ENCODE measurements at places on chromosomes 3 and 15.

- no peak for DNase-seq
Observed at GRCh38 chr15:90915216-90915807, 12.2 kb downstream of the MAN2A2 start.

GRCh38 chr3:41137686-41138111 lies 61.6 kb upstream of the CTNNB1 start:
- DNase-seq = no peak

DNA sequence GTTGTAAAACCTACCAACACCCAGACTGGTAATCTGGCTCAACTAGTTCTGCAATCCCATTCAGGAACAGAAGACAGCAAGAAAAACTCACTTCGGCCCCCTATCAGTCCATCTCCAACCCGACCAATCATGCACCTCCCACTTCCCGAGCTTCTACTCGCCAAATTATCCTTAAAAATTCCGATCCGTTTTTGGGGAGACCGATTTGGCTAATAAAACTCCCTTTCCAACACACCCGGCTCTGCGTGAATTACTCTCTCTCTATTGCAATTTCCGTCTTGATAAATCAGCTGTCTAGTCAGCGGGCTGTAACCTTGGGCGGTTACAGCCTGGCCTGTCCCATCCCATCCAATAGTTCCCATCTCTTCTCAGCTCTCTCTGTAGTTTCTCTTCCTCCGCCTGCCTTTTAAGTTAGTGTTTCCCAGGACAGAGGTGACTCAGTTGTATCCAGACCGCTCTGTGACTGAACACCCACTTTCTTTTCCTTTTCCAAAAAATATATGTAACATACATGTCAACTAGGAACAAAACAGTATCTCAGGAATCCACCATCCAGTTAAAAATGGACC lies 780 bp upstream of the ACAD9 start:
- no peak for DNase-seq

- DNase-seq = no peak
Observed at GRCh38 chr3:425079-425478, 228.5 kb downstream of the CHL1 start.

GRCh38 chr15:66841953-66842681 lies 140.1 kb downstream of the SMAD6 start:
- no peak for DNase-seq

GRCh38 chr3:143958966-143959365 lies 12.7 kb upstream of the DIPK2A start:
- no peak for DNase-seq

DNA sequence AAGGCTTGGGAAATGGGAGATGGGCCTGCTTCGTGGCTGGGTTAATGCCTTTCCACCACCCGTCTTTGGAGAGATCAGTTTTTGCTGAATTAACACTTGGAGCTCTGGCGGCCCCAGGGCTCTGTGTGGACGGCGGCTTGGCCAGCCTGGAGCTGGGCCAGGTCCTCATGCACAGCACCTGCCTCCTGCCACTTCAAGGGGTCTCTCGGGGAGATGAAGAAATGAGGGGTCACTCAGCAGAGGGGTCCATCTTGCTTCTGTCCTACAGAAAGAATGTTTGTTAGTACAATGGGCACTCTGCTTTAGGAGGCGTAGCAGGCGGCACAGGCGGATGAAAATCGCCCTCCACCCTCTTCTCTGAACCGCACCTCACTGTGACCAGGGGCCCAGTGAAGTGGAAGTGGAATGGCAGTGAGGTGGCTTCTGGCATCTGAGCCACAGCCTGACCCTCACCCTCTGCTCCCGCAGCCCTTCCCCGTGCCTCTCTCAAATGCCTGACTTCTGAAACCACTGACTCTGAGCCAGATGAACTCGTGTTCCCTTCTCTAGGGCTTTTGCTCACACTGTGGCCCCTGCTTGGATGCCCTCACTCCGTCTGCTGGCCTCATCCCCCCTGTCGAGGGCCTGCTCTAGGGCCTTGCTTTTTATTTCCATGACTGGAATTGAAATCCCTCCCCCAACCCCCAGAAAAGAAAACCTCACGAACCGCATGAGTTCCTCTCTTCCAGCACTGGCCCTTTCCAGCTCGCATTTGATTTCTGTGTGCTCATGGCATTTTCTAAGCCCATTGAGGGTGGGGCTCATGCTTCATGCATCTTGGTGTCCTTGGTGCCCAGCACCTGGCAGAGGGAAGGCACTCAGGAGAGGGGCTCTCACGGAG lies 42.2 kb downstream of the CHDH start:
- DNase-seq = no peak

DNA sequence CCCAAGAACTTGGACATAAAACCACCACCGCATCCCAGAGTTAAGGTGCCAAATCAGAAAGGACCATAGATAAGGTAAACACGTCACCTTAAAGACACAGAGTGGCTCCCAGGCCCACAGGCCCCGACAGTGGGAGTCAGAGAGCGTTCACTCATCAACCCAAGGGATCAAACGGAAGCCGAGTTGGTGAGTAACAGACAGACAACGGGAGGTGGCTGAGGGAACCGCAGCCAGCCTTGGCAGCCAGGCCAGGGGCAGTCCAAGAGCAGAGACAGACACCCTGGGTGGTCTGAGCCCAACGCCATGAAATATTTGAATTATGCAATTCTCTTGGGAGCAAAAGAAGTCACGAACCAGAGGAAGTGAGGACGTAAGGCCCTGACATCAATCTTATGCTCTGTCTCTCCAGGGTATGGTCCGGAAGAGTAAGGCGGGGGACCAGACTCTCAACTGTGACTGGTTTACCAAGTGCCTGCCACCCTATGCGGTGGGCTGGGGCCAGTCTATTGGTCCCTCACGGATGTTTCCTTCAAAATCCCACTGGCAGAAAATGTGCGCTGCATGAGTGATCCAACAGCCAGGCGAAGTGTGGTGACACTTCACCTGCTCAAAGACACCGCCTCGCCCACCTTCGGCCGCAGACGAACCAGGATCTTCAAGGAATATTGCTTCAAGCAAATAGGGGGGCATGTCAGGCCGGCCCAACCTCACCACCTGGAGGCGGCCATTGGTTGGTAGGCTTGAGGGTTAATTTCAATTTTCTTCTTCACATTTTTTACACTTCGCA lies 34.3 kb downstream of the TMEM44 start:
- DNase-seq = no peak

- no peak for DNase-seq
Observed at GRCh38 chr3:164221297-164221696, 857.0 kb downstream of the SI start.

- DNase-seq = no peak
Observed at GRCh38 chr3:100706365-100706764, 2.9 kb upstream of the TFG start.

DNA sequence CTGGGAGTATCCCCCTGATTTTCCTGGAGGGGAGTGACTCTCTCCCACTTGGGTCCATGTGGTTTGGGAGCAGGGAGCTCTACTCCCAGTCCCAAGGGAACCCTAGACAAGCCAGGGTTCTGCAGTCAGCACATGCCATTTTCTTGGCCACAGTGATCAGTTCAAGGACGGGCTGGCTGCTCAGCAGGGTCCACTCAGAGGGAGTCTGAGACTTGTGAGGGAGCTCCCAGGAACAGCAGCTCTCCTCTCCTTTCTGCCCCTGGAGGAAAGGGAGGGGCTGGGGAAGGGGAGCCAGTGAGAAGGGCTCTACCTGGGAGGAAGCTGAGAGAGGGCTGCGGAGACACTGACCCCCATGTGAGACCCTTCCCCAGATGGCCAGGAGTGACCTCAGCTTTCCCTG lies 29.1 kb upstream of the LMCD1 start:
- DNase-seq = no peak

DNA sequence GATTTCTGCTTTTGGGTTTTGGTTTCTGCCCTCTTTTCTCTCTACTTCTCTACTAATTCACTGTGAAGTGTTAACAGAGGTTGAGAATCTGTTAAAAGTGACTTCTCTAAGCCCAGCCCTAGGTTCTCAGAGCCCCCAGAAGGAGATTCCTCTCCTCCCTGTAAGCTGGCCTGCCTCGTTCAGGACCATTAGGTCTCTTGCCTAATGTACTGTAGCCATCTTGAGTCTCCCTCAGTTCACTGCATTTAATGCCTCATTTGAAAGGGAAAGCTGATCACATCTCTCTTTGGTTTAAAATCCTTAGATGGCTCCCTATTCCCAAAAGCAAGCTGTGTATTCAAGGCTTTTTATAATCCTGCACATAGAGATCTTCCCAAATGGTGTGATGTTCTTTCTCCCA lies 16.3 kb downstream of the RTP1 start:
- no peak for DNase-seq

DNA sequence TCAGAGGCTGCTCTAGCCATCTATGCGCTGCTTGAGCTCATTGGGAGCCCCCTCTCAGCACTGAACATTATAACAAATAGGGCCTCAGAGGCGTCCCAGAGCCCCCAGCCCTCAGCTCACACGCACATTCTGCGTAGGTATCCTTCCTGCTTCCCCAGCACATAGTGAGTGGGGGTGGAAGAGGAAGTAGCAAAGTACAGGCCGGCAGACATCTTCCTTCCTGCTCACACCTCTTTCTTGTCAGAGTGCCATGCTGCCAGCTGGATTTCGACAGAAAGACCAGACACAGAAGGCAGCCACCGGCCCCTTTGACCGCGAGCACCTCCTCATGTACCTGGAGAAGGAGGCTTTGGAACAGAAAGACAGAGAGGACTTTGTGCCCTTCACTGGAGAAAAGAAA lies 16.6 kb downstream of the TMOD2 start:
- DNase-seq = no peak

- DNase-seq = no peak
Observed at GRCh38 chr3:129016720-129017483, 15.8 kb downstream of the EFCC1 start.

GRCh38 chr3:148309390-148310035 lies 388.2 kb upstream of the AGTR1 start:
- no peak for DNase-seq

DNA sequence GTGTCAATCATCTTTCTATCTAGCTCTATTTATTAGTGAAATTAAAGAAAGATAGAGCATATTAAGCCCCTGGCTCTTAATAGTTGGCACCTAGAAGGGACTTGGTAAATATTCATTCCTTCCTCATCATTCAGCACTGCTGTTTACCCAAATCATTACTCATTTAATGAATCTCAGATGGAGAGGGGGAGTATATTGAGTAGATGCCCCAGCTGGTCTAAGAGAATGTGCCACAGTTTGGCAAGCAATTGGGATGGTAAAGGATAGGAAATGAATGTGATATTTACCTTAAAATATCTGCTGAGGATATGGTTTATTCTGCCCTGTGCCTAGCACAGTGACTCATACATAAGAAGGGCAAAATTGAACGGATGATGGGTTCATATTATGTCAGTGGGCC lies 6.0 kb downstream of the IL1RAP start:
- DNase-seq = no peak

DNA sequence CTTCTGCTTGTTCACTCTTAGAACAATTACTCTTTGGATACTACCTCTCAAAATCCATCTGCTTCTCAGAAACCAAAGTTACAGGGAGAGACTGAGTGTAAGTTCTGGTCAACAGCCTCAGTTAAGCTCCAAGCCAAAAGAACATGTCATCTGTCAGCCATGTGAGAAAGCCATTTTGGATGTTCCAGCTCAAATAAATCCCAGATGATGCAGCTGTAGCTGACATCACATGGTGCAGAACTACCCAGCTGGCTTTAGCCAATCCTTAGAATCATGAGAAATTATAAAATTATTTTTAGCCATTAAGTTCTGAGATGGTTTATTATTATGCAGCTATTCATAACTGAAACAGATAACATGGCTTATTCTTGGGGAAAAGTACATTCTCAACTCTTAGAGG lies 696.0 kb downstream of the ZNF385D start:
- DNase-seq = no peak

GRCh38 chr3:51982352-51982837 lies 940 bp upstream of the ACY1 start:
- DNase-seq = no peak

GRCh38 chr3:147937891-147938290 lies 528.7 kb downstream of the ZIC1 start:
- DNase-seq = no peak

DNA sequence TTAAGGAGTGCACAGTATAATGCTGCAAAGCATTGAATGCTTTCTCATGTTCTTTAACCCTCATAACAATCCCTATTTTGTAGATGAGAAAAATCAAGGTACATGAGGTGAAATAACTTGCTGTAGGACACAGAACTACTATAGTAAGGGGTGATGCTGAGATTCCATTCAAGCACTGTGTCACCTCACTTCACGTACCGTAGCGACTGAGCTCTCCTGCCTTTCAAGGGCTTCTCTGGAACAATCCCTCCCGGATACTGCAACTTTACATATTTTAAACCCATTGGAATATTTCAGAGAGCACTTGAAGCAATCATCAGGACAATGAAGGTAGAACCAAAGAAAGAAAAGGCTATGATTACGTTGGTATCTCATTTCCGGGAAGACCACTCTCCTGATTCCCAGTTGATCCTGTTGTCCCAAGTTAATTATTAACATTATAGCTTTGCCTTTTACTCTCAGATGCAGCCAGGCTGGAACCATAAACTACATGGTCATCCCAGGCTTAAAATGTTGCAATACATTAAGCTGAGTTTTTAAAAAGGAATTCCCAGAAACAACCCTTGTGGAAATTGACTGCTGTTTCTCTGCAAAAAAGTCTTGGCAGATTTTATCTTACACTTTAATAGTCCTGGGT lies 252.2 kb upstream of the IGF1R start:
- DNase-seq = no peak

GRCh38 chr15:33742306-33742705 lies 226.0 kb upstream of the CHRM5 start:
- DNase-seq = no peak

DNA sequence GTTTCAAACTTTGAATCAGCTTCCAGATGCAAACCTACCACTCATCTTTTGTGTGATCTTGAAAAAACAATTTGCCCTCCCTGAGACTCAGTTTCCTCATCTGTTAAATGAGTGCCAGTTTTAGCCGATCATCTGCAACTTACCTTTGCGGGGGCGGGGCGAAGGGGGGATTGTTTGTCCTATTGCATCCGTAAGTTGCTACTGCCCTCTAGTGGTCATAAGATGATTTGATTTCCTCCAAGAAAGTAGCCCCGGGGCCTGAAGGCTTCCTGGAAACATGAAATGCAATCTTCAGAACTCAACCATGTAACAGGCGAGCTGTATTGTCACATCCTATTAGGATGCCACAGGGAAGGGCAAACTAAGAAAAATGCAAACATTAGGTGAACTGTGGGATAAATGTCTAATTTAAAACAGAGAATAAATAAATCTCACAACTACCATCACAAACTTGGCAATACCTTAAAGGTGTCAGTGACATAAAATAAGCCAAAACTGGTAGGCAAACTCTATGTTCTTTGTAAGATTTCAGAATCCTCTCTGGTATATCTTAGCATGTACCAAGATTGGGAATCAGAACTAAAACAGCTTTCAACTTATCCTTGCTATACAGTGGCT lies 63.5 kb upstream of the CLDN18 start:
- no peak for DNase-seq

DNA sequence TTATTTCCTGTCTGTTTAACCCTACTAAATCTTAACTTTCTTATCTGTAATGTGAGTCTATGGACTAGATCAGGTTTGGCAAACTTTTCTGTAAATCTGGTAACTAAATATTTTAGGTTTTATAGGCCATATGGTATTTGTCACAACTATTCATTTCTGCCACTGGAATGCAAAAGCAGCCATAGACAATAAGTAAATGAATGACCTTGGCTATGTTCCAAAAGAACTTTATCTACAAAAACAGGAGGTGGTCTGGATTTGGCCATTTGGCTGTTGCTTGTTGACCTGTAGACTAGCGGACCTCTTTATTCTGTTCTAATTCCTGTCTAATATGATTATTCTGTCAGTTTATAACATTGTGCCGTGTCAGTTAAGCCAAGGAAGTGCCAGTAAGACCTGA lies 314.2 kb downstream of the LPP start:
- DNase-seq = no peak

GRCh38 chr3:45273681-45274515 lies 47.8 kb upstream of the TMEM158 start:
- DNase-seq = no peak
